ENCODE measurements at places on chromosomes 3 and 15.
A peak's percentile ranks its signal among the peaks of the same experiment; 100 is the strongest.

DNA sequence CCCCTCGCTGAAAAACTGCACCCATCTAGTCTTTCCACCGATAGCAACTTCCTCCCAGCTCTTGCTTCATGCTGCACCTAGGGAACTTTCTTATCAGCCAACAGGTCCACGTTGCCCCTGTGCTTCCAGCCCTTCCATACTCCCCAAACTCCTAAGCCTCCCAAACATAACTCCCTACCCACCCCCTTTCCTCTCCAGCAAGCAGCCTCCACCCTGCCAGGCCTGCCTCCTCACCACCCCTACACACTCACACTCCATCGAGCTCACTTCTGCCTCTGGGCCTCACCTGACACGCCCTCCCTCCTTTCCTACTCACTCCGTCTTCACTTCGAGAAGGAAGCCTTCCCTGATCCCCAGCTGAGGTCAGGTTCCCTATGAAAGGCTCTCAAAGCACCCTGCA, 8.1 kb downstream of the INSYN1 start:
- DNase-seq: no peak

GRCh38 chr15:91852741-91853510, 582 bp upstream of the SLCO3A1 start:
- DNase-seq: peak; percentile 28

- no peak for DNase-seq
Observed at GRCh38 chr3:117706756-117707155, 997.2 kb downstream of the TUSC7 start.

DNA sequence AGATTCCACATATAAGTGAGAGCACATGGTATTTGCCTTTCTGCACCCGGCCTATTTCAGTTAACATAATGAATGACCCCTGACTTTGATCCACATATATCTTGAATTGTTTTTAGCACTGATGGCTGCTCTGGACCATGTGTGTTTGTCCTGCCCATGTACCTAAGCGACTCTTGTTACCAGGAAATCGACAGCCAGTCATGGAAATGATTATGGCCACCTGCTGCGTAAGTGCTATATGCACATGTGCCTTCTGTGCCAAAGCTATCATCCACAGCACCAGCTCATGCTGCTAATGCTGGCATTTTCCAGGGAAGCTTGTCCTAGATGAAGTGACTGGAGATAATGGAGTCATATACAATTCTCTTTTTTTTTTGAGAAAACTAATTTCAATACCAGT, 103.7 kb downstream of the PEX5L start:
- DNase-seq: no peak

DNA sequence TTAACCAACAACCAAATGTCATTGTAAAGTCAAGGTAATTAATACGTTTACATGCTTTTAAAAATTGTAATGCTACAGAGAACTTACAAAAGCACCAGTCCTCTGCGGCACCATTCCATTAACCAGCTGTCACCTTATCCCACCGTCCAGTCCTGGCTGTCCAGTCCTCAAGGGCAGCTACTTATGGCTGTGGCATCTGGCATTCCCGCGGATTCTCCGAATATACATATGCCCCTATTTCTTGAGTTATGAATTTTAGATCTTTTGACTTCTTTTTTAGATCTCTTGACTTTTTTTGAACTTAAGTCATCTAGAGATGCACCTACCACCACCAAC, 382 bp upstream of the POMGNT2 start:
- DNase-seq: no peak

- no peak for DNase-seq
Observed at GRCh38 chr3:47636225-47636624, 57.6 kb upstream of the CSPG5 start.

DNA sequence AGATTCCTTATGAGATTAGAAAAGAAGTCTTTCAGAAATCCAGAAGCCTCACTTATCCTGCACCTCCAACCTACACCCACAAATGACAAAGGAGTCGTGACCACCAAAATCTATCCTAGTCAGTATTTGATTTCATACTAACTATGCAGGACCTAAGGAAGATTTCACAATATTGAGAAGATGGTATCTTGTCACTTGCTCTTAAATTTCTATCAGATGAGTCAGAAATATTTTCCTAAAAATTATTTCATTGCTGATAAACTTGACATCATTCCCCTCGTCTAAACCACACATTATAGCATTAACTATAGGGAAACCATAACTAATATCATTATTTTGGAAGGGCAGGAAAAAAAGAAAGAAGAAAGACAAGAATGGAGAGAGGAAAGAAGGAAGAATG, 138.0 kb upstream of the THBS1 start:
- no peak for DNase-seq

GRCh38 chr15:31905054-31905453, 125.3 kb upstream of the CHRNA7 start:
- DNase-seq: no peak
